ENCODE measurements at places on chromosomes 13 and 19.
A peak's percentile ranks its signal among the peaks of the same experiment; 100 is the strongest.

GRCh38 chr19:16161840-16162239 lies 11.5 kb downstream of the CIB3 start:
- DNase-seq = peak; percentile 9

GRCh38 chr19:49860336-49861102 lies 6.9 kb downstream of the PNKP start:
- DNase-seq = no peak

- DNase-seq = peak; percentile 15
These were observed 170.0 kb upstream of the SLC10A2 start for GRCh38 chr13:103236213-103236612.

DNA sequence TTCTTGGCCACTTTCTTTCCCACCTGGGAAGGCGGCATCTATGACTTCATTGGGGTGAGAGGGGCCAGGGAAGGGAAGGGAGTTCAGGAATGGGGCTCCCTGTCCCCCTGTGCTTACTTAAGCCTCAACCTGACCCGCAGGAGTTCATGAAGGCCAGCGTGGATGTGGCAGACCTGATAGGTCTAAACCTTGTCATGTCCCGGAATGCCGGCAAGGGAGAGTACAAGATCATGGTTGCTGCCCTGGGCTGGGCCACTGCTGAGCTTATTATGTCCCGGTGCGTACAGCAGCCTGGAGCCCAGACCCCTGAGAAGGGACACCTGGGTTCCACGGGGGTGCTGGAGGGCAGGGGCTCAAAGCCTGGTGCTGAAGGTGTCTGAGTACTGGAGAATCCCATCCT lies 1.1 kb downstream of the TMEM147 start:
- DNase-seq = no peak

GRCh38 chr13:80083853-80084676 lies 256.9 kb downstream of the SPRY2 start:
- DNase-seq = peak; percentile 40

GRCh38 chr13:28492569-28493367 lies 2.2 kb downstream of the FLT1 start:
- DNase-seq = no peak

DNA sequence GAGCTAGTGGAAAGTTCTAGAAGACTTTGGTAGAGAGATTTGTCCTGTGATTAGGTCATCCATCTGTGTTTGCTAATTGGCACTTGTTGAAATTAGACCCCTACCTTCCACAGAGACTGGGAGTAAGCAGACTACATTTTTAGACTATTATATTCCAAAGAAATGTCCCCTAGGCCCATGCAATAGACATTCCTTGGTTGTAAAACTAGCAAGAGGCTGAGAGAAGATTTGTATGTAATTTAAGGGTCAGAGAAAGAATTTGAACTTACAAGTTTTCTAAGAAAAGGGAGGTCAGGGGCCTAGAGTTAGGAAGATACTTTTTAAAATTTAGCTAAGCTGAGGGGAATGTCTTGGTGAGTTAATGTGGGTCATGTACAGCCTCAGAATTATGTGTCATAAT lies 470.7 kb upstream of the SLITRK1 start:
- DNase-seq = no peak
